ENCODE measurements at places on chromosomes 13 and 19.

DNA sequence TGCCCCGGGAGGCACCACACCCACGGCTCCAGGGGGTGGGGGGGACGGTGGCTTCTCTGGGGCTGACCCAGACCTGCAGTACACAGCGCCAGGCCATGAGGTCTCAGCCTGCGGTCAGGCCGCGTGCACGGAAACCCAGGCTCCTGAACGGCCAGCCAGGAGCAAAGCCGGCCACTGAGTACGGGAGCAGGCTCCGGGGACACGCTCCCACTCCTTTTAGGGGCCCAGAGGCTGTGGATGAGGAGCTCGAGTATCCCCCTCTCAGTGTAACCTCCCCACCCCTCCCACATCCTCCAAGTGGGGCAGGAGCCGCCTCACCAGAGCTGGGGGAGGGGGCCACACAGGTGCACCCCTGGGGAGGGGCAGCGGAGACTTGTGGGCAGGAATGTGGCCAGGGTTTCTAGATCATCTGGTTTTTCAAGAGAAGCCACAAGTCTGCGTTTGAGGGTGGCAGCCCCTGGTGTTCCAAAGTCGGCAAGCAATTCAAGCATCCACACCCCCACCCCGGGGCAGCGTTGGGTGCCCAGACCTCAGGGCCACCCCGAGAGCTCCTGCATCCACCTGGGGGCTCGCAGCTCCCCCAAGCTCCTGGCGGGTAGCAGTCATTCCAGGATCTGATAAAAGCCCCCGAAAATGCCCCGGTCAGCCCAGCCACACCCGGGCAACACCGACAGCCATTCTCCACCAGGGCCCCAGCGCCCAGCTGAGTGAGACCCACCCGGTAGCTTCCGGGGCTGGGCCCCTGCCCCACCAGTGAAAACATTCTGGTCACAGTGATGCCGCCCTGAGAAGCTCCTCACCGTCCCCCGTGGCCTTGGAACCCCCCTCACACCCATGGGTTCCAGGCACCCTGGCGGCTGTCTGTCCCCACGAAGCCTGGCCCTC, 6.1 kb downstream of the SBNO2 start:
- no peak for DNase-seq

DNA sequence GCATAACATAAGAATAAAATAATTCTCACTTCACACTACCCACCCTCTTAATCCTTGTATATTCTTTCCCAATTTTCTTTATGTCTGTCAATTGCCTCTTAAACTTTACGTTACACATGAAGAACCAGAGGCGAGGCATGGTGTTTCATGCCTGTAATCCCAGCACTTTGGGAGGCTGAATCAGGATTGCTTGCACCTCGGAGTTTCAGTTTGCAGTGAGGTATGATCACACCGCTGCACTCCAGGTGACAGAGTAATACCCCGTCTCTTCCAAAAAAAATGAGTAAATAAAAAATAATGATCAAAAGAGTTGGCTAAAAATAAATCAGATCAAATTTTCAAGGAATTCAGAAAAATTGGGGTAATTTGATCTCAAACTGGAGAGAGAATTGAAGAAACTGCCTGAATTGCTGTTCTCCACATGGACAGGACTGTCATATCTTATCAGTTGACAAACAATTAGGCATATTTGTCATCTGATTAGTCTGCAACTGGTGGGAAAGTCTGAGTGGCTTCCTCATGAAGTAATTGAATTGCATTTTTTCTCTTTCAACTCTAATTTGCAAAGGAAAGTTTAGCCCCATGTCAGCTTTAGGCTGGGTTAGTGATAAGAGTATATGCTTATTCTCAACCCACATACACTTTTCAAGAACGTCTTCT, 302.9 kb downstream of the ITGBL1 start:
- no peak for DNase-seq

- DNase-seq: no peak
These were observed 104.7 kb upstream of the MBNL2 start for GRCh38 chr13:97117388-97117910.

GRCh38 chr13:111491021-111491420, 170.6 kb downstream of the TEX29 start:
- DNase-seq: no peak

DNA sequence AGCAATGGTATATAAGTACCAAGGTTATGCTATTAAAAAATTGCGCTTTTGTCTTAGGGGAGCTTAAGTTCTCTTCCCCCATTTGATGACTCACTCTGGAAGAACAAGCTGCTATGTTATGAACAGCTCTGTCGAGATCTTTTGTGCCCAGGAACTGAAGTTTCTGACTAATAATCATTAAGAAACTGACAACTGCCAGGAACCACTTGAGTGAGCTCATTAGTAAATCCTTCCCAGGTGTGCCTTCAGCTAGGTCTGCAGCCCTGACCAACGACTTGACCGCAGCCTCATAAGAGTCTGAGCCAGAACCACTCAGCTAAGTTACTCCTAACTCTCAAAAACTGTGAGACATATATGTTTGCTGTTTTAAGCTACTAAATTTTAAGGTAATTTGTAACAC, 147.8 kb downstream of the SLITRK6 start:
- no peak for DNase-seq

DNA sequence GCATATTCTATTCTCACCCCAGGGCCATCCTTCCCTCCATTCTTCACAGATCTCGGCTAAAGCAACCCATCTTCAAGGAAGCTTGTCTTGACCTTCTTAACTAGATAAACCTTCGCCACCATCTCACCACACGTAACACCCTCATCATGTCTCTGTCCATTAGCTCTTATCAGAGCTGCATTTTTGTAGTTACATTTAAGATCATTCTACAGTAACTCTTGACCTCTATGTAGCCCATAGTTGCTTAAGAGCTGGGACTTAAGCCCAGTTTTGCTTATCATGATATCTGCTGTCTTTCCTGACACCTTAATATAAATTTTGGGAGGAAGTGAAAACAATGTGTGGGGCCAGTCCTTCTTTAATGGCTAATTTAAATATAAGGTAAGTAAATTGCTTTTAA, 345.1 kb downstream of the MTUS2 start:
- no peak for DNase-seq

DNA sequence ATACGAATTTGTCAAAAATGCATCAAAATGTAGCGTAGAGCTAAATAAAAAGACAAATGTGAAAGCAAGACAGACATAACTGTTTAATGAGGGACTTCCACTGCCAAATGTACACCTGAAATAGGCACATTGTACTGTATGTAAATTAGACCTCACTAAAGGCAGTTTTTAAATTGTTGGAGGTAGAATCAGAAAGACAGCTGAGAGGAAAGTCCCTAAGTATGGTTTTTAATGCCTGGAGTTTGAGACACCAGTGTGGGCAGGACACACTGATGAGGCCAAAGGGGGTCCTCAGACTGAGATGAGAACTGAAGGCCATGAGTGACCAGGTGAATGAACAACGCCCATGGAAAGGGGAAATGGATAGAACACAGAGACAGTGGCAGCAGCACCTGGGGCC, 22.9 kb downstream of the MED26 start:
- no peak for DNase-seq

GRCh38 chr13:111280681-111281585, 39.5 kb upstream of the TEX29 start:
- DNase-seq: no peak

- no peak for DNase-seq
These were observed 6.8 kb upstream of the MRPS31 start for GRCh38 chr13:40777809-40778175.

GRCh38 chr13:111280226-111280625, 40.2 kb upstream of the TEX29 start:
- DNase-seq: no peak

- no peak for DNase-seq
These were observed 111.1 kb downstream of the COL4A1 start for GRCh38 chr13:110195547-110196485.

DNA sequence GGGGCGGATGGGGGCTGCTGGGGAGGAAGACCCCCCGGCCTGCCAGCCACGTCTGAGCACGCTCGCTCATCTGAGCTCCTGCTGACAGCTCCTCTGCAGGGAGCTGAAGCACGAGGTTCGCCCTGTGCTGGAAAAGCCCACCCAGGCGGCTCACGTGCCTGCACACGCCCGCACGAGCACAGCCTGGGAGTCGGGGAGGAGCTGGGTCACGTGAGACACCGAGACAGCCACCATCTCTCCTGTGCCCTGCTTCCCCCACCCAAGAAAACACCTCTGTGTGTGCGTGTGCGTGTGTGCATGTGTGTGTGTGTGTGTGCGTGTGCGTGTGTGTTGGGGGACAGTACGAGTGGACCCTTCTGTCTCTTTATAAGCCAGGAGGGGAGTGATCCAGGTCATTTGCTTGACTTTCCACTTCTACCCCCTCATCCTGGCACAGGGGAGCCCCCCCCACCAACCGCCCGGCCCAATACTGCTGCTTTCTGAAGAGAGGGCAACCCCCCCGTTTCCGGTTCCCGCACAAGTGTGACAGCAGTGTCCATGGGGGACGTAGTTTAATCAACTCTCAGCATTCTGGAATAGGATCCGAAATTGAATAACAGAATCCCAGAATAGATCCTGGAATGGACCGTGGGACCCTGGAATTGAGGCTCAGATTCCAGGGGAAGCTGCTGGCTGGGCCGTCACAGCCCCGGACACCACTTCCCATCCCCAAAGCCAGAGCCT, 42.5 kb downstream of the CELF5 start:
- DNase-seq: no peak

- peak; percentile 77 for DNase-seq
These were observed 66.9 kb upstream of the TM9SF2 start for GRCh38 chr13:99434258-99434788.

- DNase-seq: no peak
These were observed 14.4 kb downstream of the CDC16 start for GRCh38 chr13:114249077-114249476.

- peak; percentile 59 for DNase-seq
These were observed 29.4 kb upstream of the NDFIP2 start for GRCh38 chr13:79451500-79451962.

DNA sequence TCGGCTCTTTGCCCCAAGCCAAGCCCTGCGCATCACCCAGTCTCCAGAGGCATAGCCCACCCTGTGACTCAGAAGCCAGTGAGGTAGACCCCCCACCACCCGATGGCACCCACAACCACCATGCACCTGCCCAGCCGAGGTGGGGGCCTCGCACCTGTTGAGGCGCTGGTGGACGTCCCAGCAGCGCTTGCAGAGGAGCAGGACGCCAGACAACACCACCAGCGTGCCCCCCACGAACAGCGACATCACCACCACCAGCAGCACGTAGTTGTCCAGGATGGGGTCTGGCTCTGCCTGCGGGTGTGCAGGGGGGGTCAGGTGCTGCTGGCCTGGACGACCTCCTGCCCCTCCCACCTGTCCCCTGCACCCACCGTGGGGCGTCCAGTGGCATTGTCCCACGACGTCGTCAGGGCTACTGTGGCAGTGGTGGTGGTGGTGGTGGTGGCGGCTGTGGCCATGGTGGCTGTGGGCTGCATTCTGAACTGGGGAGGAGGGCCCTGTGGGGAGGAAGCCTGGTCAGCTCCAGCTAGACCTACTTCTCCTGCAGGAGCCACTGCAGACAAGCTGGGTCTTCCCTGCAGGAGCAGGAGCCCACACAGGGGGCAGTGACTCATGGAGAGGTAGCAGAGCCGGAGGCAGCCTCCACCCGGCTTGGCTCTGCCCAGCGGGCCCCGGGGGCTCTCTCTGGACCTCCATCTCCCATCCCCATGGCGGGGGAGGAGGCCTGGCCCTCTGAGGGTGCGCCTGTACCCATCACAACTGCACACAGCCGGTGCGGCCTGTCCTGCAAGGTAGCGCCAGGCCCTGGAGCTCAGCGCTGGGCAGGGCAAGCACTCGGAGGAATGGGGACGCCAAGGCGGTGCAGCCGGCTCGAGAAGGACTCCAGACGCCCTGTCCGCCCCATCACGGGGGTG, 1.9 kb downstream of the CBARP start:
- DNase-seq: no peak

DNA sequence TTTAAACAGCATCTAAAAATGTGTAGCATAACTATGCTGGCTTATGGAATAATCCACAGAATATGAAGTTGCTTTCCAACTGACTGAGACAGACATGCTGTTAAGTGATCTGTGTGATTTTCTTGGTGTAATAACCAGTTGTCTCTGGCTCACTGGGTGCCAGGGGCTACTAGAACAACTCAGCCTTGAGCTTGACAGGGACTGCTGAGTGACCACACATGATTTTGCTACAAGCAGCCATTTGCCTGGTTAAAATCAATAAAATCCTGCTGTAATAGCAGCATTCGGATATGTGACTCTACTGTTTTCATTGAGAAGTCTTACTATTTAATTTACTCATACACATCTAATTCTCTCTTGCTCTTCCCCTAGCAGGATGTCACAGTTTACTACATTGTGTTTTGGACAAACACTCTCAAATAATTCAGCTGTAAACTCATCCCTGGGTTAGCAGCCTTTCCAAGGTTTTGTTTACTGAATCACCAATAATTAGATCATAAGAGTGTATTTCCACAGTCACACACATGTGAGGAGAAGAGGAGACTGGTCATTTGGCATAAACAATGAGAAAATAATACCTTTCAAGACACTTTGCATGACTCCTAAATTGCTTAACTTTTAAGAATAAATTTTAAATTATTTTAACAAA, 426.2 kb downstream of the PCDH9 start:
- DNase-seq: no peak

- no peak for DNase-seq
These were observed 2.7 kb downstream of the RGCC start for GRCh38 chr13:41460074-41460465.

DNA sequence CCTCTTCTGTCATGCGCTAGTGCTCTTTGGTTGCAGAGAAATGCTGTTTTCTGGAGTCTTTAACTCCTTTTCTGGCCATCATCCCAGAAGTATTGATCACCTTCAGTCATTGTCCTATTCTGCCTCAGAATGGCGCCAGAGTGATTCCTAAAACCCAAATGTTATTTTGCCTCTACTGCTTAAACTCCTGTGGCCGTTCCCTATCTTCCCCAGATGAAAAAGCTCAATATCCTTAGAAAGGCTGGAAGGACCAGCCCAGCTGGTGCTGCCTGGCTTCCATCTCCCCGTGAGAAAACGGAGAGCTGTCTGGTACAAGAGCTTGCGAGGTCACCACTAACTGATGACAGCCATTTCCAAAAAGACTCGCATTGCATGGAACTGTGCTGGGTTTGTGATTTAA, 179.1 kb downstream of the RBM26 start:
- DNase-seq: no peak

GRCh38 chr13:97491452-97491851, 57.5 kb downstream of the RAP2A start:
- DNase-seq: no peak
